ENCODE measurements at places on chromosomes 7 and 10. TPM values are rescaled to one million over a fixed set of nuclear protein-coding genes. Genes with fewer than 3 reads are reported as not detected.

The C10orf88 gene
- total RNA-seq: 8.7 TPM

The RPEL1 gene
- total RNA-seq: not detected

The HABP2 gene
- total RNA-seq: 24.3 TPM

The SPDYE8 gene
- total RNA-seq: not detected

The MICALL2 gene
- total RNA-seq: 15.4 TPM

The HECW1 gene
- 1.7 TPM for total RNA-seq

The HERPUD2 gene
- total RNA-seq: 29.6 TPM

The CPA2 gene
- 27.6 TPM for total RNA-seq

The CPEB3 gene
- total RNA-seq: 2.3 TPM

The C10orf62 gene
- total RNA-seq: not detected

The OR2A5 gene
- total RNA-seq: not detected

The ADAP1 gene
- total RNA-seq: 65.6 TPM

The HMX2 gene
- 1.7 TPM for total RNA-seq

The FOXI2 gene
- not detected for total RNA-seq

- H3K27ac ChIP-seq: no peak overlapping the region
- no peak overlapping the region for H3K4me3 ChIP-seq
- H3K27me3 ChIP-seq: no peaks in the 10 kb centered on the region
Observed at GRCh38 chr7:101096331-101096956, 11.2 kb downstream of the TRIM56 start.

GRCh38 chr10:60343254-60343653, 46.4 kb downstream of the ANK3 start:
- peaks cover 11% of the 10 kb centered on the region for H3K4me1 ChIP-seq
- H3K36me3 ChIP-seq: no peaks in the 10 kb centered on the region
- no peaks in the 10 kb centered on the region for H3K27me3 ChIP-seq
- DNase-seq: no peak

DNA sequence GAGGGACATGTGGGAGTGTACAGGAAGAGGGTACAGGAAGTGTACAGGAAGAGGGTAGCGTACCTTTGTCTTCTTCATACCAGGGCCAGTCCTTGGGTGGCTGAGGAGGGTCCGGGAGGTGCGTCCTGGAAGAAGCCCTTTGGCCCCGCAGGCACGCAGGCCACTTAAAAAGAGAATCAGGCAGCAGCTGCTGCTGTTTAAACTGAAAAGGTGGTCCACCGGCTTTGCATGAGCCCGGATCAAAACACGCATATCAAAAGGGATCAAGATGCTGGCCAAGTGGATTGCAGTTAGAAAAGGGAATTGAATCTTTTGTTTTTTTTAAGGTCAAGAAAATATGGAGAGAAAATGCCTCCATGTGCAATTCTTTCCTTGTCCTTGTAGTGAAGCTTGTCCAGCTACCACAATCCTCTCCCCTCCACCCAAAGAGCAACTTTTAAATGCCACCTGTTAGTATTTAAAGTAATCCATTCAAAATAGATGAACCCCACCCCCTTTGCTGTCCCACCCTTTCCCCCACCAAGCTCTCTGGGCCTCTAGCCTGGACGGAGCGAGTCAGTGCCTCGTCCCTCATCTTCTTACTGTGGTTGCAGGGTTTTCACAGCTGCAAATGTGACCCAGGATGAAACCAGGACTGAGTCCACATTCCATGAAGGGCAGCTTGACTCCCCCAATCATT, 142.8 kb downstream of the GLCCI1 start:
- H3K27me3 ChIP-seq: no peaks in the 10 kb centered on the region
- H3K36me3 ChIP-seq: no peaks in the 10 kb centered on the region
- H3K27ac ChIP-seq: no peak overlapping the region
- no peak overlapping the region for H3K4me3 ChIP-seq
- no peak for DNase-seq

GRCh38 chr7:155213385-155213784, 84.3 kb upstream of the INSIG1 start:
- peaks cover 17% of the 10 kb centered on the region for H3K4me1 ChIP-seq
- no peak for DNase-seq
- no peaks in the 10 kb centered on the region for H3K36me3 ChIP-seq

GRCh38 chr7:22202141-22202540, 154.8 kb downstream of the RAPGEF5 start:
- DNase-seq: no peak
- no peaks in the 10 kb centered on the region for H3K4me1 ChIP-seq
- H3K27ac ChIP-seq: no peak overlapping the region

GRCh38 chr10:61559615-61560014, 103.1 kb upstream of the CABCOCO1 start:
- no peaks in the 10 kb centered on the region for H3K27me3 ChIP-seq
- no peaks in the 10 kb centered on the region for H3K4me1 ChIP-seq
- no peak overlapping the region for H3K4me3 ChIP-seq
- H3K36me3 ChIP-seq: no peaks in the 10 kb centered on the region
- H3K27ac ChIP-seq: no peak overlapping the region

- H3K27ac ChIP-seq: no peak overlapping the region
- H3K27me3 ChIP-seq: no peaks in the 10 kb centered on the region
- no peaks in the 10 kb centered on the region for H3K36me3 ChIP-seq
Observed at GRCh38 chr10:61701706-61702105, 39.0 kb downstream of the CABCOCO1 start.

- H3K36me3 ChIP-seq: no peaks in the 10 kb centered on the region
- H3K4me1 ChIP-seq: no peaks in the 10 kb centered on the region
- H3K27me3 ChIP-seq: no peaks in the 10 kb centered on the region
- no peak overlapping the region for H3K27ac ChIP-seq
- no peak overlapping the region for H3K4me3 ChIP-seq
Observed at GRCh38 chr7:110871856-110872255, 219.1 kb upstream of the LRRN3 start.

DNA sequence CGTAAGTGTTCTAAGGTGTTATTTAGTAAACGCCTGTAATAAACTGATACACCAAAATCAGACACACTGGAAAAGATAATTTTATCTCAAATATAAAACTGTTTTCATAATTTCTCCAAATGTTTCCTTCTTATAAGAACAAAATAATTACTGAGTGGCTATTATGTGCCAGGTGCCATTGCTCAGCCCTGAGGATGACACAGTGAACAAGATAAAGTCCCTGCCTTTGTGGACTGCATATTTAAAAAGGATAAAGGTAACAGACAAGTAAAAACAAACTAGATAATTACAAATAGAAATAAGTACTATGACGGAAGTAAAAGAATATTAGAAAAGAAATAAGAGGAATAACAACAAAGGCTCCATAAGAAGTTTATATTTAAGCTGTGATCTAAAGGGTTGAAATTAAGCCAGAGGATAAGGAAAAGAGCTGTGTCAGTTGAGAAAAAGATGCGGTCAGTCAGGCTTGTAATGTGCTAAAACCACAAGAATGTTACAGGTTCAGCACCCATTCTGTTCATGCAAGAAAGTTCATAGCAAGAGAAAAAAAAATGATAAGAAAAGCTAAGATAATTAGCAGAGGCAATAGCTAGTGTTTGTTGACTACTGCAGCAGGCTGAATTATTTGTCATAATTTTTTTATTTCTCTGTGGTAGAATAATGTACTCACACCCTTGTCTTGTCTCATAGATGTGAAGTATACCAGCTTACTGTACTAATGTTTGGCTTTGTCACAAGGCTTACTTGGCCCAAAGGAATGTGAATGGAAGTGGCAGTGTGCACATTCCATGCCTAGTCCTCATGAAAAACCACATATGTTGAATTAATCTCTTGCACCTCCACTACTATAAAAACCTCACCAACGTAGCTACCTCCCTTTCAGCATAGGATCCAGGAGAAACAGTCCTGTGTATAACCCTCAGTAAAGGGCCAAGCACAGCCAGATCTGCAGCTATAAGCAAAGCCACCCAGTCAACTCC, 75.1 kb downstream of the CRPPA start:
- H3K27me3 ChIP-seq: no peaks in the 10 kb centered on the region
- DNase-seq: no peak
- H3K36me3 ChIP-seq: no peaks in the 10 kb centered on the region
- no peak overlapping the region for H3K4me3 ChIP-seq
- H3K4me1 ChIP-seq: peaks cover 17% of the 10 kb centered on the region

DNA sequence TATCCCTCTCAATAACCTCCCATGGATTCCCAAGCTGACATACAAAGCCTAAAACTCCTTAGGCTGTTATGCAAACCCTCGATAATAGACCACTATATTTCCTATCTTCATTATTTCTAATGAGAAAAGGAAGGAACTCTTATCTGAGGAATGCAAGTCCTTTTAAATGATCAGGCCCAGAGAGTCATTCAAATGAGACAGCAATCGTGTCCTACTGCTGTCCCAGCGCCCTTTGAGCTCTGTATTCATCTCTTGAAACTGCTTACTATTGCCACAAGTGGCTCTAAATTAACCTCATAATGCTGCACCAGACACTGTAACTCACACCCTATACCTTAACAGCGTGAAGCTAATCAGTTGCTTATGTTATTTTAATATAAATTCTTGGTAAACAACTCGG, 182.1 kb upstream of the NAMPT start:
- no peaks in the 10 kb centered on the region for H3K27me3 ChIP-seq
- no peak for DNase-seq
- H3K4me3 ChIP-seq: no peak overlapping the region

DNA sequence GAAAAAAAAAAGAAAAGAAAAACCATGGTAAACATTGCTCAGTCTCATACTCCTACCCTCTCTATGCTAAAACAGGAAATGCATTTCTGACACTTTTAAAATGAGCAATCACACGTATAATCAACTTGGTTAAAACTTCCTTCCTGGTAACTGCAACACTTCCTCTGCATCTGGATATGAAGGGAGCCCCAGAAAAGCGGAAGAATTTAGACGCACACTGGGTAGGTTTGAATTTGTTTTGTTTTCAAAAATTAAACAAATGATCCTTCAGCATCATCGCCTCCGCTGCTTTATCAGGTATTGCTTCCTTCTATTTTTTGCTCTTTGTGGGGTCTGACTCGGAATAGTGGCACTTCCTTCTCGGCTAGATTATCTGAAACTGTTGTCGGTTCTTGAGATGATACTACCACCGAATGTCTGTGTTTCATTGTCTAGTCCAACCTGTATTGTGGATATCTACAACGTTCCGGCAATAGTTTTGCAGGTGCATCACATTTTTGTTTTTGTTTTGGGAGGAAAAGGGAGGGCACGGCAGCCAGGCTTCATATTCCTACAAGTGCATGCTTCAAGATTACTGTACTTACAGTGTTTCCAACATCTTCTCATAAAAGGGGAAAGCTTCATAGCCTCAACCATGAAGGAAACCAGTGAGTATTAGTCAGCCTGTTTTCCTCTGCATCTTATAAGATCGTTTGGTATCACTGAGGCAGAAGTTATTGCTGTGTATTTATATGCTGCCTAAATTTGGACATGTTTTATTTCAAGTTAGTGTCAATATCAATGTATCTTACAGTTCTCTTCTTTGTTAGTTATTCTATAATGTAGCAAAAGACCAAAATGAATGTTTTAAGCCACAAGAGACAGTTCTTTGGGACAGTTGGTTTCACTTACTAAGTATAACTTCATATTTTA, at the start of gene PIK3CG:
PIK3CG (plus strand) TSS at position 153 of the 912 bp plus-strand sequence. CDS start 2,280 bp downstream, outside the sequence.
- no peak within 1 kb of the TSS for H3K4me3 ChIP-seq
- no peaks in the 10 kb centered on the region for H3K27me3 ChIP-seq
- H3K4me1 ChIP-seq: no peaks in the 10 kb centered on the region
- H3K36me3 ChIP-seq: no peaks in the 10 kb centered on the region

GRCh38 chr7:108697254-108697653, 127.6 kb downstream of the DNAJB9 start:
- H3K27me3 ChIP-seq: no peaks in the 10 kb centered on the region
- H3K4me3 ChIP-seq: no peak overlapping the region
- no peak overlapping the region for H3K27ac ChIP-seq
- no peak for DNase-seq
- H3K4me1 ChIP-seq: peaks cover 11% of the 10 kb centered on the region

DNA sequence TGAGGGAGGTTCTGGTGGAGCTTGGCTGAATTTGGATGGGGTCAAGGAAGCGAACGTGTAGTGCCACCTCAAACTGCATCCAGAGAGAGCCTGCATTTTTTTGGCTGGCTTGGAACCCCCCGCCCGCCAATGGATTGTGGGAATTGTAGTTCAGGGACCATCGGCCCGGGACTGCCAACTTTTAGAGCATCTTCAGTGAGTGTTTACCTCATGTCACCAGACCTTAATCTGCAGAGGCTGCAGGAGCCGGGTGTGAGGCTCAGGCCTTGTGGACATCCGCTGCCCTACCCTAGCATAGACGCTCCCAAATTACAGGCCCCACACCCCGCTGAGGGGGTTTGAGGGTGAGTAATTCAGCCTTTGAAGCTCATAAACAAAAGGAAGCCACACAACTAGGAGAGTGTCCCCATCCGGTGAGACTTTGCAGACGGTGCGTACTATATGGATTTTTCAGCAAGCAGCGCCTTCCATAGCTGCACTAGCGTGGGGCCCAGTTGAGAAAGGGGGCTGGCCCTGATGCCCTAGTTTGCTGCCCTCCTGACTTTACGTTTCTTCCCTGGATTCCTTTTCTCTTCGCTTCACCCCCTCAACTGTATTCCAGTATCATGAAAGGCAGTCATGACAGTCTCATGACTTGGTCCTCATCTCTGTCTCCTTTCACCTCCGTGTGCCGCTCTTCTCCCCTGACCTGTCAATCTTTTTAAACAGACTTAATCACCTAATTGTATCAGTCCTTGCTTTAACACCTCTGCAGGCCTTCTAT, 717 bp downstream of the CNPY4 start:
- H3K27ac ChIP-seq: peak overlapping the region; percentile 100
- DNase-seq: peak; percentile 65

- H3K4me1 ChIP-seq: peaks cover 26% of the 10 kb centered on the region
- H3K36me3 ChIP-seq: no peaks in the 10 kb centered on the region
- DNase-seq: peak; percentile 46
- no peaks in the 10 kb centered on the region for H3K27me3 ChIP-seq
- H3K27ac ChIP-seq: no peak overlapping the region
Observed at GRCh38 chr7:77415476-77415822, 700 bp downstream of the GSAP start.

GRCh38 chr7:106057962-106058927, 53.9 kb downstream of the SYPL1 start:
- no peak for DNase-seq
- no peak overlapping the region for H3K27ac ChIP-seq
- no peaks in the 10 kb centered on the region for H3K4me1 ChIP-seq
- no peaks in the 10 kb centered on the region for H3K27me3 ChIP-seq
- H3K4me3 ChIP-seq: no peak overlapping the region
- no peaks in the 10 kb centered on the region for H3K36me3 ChIP-seq
